Stimulated activated CD4-positive, alpha-beta T cell treated with anti-CD3 and anti-CD28 coated beads, Interleukin-4, amount 100 ng/mL, for 4 hours (primary cell): ENCODE measurements at places on chromosomes 1 and 21.

DNA sequence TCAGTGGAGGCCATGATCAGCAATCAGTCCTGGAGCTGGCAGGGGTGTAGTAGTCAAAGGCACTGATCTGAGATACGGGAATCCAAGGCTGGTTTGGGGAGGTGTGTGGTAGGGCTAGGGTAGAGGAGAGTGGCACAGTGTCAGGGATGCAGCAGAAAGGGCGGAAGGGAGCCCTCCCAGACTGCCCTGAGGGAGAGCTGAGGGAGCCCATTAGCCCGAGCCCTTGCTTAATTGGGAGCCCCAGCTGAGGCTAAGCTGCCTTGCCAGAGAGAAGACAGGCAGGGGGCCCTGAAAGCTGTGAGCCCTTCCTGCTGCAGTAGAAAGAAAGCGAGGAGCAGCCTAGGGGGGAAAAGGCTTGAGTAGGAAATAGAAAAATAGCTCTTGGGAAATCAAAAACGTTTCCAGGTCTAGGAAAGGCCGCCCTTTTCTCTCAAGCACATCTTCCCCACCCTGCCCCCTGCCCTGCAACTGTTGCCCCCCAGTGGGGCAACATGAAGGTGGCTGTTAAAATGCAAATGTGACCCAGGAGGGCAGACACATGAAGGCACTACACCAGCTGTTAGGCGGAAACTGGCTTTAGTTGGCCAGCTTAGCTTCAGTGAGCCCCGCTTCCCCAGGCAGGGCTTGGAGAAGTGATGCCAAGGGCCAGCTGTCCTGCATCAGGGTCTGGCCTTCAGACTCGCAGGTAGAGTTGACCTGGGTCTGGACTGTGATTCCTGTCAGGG is 106.2 kb downstream of the UCK2 start:
- DNase-seq = no peak

DNA sequence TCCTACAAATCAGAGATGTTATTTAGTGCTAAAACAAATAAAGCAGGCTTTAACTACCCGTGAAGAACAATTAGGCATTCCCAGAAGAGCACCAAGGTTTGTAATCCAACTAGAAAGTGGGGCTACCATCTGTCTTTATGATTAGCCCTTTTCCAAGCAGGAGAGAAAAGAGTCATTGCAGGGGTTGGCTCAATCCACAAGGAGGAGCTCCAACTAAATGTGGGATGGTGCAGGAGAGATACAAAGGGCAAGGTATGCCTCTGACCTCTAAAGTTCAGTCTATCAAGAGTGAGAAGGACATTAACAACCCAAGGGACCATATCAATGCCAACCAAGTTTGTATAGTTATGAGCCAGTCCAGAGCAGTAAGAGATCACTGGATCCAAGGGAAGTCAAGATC is 382.7 kb upstream of the DUSP10 start:
- DNase-seq = no peak

DNA sequence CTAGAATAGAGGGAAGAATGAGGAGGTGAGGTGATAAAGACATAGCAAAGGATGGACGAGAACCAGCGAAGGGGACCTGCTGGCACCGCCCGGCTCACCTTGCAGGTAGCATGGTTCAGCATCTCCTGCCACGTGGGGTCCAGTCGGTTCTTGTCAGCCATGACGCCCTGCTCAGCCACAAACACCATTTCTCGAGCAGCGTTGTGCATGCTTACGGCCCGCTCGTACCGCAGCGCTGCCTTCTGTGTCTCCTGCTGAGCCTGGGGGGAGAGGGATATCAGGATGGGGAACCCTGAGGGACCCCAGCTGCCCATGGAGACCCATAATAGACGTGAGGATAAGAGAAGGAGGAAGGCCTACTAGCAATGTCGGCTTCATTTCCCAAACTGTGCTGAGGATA is 11.4 kb downstream of the SH3BP5L start:
- no peak for DNase-seq

DNA sequence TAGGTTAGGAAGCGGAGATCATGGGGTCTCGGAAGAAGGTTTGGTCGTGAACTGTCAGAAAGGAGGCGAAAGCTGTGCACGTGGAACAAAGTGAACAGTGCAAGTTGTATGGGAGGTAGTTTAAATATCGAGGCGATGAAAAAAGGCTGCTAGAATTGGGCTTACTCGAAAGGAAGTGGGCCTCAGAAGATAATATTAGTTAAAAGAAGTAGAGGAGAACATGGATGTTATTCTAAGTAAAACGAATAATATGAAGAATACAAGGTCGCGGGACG is 571 bp downstream of the WDR3 start:
- no peak for DNase-seq

DNA sequence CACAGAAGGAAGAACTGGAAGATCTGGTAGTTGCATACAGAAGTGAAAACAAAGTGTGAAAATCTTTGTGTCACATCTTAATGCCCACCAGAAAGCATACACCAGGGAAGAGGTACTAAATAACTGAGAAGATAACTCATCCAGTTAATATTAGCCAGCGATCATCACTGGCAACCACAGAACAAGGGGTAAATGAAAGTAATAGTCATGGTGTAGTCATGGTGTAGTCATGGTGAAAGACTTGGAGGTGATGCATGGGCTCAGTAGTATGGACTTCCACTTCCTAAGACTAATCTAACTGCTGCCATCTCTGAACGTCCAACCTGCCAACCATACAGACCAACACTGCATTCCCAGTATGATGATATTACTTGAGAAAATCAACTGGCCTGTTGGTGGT is 481.2 kb upstream of the NR5A2 start:
- no peak for DNase-seq

GRCh38 chr1:54559771-54560231 is 11.8 kb downstream of the ACOT11 start:
- DNase-seq = no peak

- no peak for DNase-seq
Observed at GRCh38 chr1:9382643-9383491, 90.2 kb downstream of the SPSB1 start.

- no peak for DNase-seq
Observed at GRCh38 chr1:91736715-91737615, 149.0 kb downstream of the TGFBR3 start.

DNA sequence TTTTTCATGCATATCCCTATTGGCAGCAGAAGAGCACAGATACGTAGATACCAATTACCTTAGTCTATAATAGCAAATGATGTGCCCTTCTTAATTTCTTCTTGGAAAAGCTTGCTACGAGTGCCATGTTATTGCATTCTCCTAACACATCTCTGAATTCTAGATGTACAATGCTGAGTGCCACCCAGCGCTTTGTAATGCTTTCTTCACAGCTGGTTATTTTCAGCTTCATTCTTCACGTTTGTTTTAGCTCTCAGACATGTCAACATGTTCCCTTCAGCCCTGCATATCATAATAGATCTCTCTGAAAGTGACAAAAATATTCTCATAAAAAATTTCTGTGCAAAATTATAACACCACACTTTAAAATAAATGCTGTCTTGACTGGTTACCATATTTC is 981.2 kb downstream of the TTLL7 start:
- no peak for DNase-seq

- DNase-seq = no peak
Observed at GRCh38 chr1:109252167-109252892, 3.0 kb downstream of the CELSR2 start.

DNA sequence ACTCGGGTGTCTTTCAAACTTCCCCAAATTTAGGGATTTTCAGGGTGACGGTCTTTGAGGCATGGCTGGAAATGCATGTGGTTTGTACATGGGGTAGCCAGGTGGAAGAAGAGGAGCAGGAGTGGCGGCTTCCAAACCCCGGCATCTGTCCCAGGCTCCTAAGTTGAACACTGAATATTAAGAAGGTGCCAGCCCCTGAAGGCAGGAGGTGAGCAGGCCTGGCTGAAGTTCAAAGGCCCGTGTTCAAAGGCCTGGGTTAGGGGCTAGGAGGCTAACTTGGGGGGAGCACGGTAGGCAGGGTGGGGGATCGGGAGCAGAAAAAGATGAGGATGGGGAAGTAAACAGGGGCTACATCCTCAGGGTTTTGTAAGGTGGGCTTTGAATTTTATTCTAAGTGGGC is 42.8 kb downstream of the ELK4 start:
- DNase-seq = no peak

DNA sequence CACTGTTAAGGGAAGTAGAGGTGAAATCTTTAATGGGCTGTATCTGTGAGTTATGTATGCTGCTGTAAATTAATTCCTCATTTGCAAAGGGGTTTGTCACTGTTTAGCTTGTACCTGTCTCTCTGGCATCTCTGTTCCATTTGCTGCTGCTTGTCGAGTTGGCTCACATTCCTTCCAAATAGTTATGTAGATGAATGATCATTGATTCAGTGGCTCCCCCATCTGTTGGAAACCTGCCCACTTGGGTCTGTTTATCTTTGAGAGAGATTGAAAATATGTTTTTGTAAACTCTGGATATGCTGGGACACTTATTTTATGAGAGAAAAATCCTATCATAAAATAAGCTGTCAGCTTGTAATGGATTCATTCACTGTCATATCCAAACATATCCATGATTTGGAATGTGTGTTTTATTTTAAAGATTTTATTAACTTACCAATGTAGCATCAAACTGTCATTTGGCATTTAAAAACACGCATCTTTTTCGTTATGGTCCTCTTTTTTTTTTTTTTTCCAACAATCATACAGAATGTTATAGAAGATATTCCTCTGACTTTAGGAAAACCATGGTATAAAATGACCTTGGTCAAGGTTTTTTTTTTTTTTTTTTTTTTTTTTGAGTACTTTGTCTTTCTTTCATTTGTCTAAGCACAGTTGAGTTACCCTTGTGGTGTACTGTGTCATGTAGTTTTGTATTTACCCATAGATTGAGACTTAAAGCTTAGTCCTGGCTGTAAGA is 3.5 kb downstream of the RYR2 start:
- no peak for DNase-seq

DNA sequence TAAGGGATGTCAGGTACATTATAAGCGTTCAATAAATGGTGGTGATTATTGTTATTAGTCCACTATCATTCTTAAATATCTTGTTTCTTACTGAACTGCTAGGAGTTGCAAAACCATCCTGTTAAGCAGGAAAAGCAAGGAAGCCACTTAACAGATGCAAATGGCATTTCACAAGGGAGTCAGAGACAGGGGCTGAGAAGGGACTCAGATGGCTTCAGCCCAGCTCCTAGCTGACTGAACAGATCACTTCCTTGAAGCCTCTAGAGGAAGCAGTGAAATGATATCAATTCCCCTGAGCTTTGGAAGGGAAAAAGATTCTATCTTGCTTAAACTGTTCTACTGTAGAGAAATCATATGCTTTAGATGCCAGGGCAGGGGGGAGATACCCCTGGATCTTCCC is 151.5 kb downstream of the ST6GALNAC5 start:
- DNase-seq = no peak
